ENCODE measurements at places on chromosomes 3 and 15.

DNA sequence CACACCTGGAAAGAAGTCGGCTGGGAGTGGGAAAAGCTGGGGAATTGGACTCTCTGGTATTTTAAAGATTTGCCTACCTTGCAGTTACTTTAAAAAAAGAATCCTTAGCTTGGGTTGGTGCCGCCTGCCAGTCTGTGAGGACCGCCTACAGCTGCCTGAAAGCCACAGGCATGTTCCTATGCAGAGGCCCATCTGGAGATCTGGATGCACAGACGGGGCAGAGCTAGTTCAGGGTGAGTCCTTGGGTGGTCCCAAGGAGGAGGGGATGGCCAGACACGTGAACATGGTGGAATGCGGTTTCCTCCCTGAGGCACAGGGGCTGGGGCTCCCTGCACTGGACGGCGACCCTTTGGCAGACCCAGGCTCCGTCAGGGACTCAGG, 113.2 kb upstream of the IQSEC1 start:
- no peak for DNase-seq

GRCh38 chr3:190456770-190457169, 7.1 kb upstream of the TMEM207 start:
- no peak for DNase-seq

GRCh38 chr15:57541271-57541670, 50.4 kb upstream of the MYZAP start:
- DNase-seq = no peak

GRCh38 chr3:117346901-117347300, 637.3 kb downstream of the TUSC7 start:
- DNase-seq = no peak

GRCh38 chr3:23051240-23052140, 151.6 kb upstream of the UBE2E2 start:
- DNase-seq = no peak

GRCh38 chr3:141690431-141691072, 47.5 kb upstream of the RNF7 start:
- no peak for DNase-seq

DNA sequence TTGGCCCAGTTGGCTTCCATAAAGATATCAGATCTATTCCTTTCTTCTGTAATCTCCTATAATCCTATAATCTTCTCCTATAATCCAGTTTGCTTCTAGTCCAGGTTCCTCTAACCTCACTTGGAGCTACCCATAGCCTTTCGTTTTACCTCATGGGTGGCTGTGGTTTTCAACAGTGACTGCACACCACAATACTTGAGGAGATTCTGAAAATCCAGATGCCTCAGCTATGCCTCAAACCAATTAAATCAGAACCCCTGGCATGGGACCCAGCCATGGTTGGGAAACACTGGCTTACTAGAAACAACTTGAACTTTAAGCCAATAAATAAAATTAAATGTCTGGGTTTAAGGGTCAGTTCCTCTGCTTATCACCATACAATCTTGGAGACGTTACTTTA, 86.1 kb upstream of the NTRK3 start:
- DNase-seq = no peak

DNA sequence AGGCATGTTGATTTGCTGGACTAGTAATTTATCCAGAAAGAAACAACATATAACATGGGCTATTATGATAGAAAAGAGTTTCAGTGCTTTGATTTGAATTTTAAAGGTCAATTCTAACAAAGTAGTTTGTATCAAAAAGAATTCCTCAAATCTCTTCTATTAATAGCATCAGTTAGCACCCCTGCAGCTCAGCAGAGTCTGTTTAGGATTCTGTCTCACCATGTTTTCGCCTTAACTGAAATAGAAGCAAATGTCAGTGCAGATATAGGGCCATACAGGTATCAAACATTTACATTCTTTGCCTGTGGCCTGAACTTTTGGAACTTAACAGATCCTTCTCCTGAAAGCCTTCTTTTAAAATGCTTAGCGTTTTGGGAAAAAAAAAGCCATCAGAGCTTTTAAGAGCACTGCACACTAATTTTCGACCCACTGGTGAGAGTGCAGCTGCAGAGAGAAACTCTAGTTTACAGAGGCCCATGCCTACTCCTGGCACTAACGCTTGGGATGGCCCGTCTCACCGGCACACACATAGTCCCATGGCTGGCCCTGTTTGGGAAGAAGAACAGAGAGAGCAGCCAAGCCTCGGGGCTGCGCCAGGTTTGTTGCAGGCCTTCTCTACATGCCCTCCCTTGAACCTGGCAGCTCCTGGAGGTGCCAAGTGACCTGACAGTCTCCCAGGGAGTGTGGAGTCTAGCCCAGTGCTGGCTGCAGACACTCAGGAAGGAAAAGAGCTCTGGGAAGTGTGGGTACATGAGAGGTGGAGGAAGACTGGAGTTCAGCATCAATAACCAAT, 9.9 kb upstream of the PAQR9 start:
- DNase-seq = no peak

DNA sequence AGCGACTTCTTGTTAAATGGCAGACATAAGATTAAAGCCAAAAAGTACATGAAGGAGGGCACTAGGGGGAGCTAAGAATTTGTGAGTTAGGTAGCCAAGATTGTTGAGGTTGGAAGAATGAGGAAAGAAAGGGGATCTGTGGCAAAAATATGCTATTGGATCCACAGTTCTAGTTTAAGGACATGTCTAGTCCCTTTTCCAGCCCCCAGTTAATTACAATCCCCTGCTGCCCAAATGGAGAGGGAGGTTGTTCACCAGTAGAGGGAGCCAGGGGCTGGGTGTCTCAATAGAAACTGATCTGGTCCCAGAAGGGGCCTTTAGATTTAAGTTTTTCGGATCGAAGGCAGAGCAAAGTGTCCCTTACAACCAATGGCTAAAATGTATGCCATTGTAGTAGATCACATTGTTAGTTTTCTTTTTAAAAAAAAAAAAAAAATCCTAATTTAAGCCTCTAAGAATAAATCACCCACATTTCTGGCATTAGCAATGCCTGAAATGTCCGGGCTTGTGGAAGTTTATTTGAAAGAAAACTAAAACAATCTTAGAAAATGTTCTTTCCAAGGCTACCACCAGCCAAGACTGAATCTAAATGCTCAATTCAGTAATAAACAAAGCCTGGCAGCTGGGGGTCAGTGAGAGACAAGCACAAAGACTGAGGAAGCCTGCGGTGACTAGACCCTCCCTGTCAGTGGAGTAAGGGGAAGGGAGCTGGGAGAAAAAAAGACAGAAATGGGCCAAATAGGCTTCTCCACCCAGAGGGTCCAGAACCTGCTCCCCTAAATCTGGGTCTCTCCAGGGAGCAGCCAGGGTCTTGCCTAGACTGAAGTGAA, 7.1 kb downstream of the COL8A1 start:
- DNase-seq = no peak
